B cell (primary cell): ENCODE measurements at places on chromosomes 13 and 19.
A peak's percentile ranks its signal among the peaks of the same experiment; 100 is the strongest.

GRCh38 chr13:48094404-48094780, 512 bp downstream of the MED4 start:
- H3K36me3 ChIP-seq: no peaks in the 10 kb centered on the region
- H3K4me1 ChIP-seq: peaks cover 17% of the 10 kb centered on the region
- peak overlapping the region; percentile 83 for H3K27ac ChIP-seq
- H3K27me3 ChIP-seq: no peaks in the 10 kb centered on the region
- no peak for DNase-seq

- no peak overlapping the region for H3K27ac ChIP-seq
- no peak for DNase-seq
Observed at GRCh38 chr13:41952749-41953148, 8.2 kb downstream of the VWA8 start.

- H3K27ac ChIP-seq: no peak overlapping the region
- no peaks in the 10 kb centered on the region for H3K4me1 ChIP-seq
- DNase-seq: no peak
- no peaks in the 10 kb centered on the region for H3K36me3 ChIP-seq
Observed at GRCh38 chr13:62038214-62038613, 622.6 kb upstream of the PCDH20 start.

- H3K4me3 ChIP-seq: no peak overlapping the region
- H3K4me1 ChIP-seq: no peaks in the 10 kb centered on the region
- H3K27ac ChIP-seq: no peak overlapping the region
- no peaks in the 10 kb centered on the region for H3K27me3 ChIP-seq
- no peaks in the 10 kb centered on the region for H3K36me3 ChIP-seq
Observed at GRCh38 chr19:55188625-55189024, 8.5 kb upstream of the SYT5 start.

DNA sequence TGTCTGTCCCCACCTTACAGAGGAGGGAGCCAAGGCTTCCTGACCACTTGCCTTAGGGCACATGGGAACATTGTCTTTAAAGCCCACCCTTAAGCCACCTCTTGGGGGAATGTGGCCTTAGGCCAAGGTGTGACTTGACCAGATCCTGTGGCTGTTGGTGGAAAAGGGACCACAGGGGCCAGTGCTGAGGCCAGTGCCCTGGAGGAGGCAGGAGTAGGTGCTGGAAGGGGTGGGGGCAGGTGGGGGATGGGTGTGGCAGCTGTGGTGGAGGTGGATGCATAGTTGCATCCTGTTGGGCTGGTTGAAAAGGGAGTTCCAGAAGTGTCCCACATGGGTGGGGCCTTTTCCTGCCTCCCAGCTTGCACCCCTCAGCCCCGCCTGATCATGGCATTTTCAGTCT, 44.8 kb downstream of the DNM2 start:
- peak overlapping the region; percentile 70 for H3K27ac ChIP-seq
- H3K27me3 ChIP-seq: no peaks in the 10 kb centered on the region
- H3K4me3 ChIP-seq: no peak overlapping the region
- no peaks in the 10 kb centered on the region for H3K36me3 ChIP-seq

DNA sequence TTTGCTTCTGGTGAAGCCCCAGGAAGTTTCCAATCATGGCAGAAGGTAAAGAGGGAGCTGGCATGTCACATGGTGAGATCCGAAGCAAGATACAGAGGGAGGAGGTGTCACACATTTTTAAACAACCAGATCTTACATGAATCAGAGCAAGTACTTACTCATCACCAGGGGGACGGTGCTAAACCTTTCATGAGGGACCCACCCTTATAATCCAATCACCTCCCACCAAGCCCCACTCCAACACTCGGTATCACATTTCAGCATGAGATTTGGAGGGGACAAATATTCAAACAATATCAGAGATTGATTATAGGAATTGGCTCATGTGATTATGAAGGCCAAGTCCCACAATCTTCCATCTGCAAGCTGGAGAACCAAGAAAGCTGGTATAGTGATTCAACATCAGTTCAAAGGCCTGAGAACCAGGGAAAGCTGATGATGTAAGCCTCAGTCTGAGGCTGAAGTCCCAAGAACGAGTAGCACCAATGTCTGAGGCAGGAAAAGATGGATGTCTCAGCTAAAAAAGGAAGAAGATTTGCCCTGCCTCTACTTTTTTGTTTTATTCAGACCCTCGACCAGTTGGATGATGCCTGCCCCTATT, 58.6 kb upstream of the WDFY2 start:
- no peak for DNase-seq
- H3K4me3 ChIP-seq: no peak overlapping the region
- H3K27me3 ChIP-seq: no peaks in the 10 kb centered on the region
- peaks cover 4% of the 10 kb centered on the region for H3K4me1 ChIP-seq
- no peak overlapping the region for H3K27ac ChIP-seq
- H3K36me3 ChIP-seq: no peaks in the 10 kb centered on the region

- H3K4me1 ChIP-seq: peaks cover 77% of the 10 kb centered on the region
- H3K36me3 ChIP-seq: peaks cover 88% of the 10 kb centered on the region
- no peak for DNase-seq
- H3K4me3 ChIP-seq: no peak overlapping the region
Observed at GRCh38 chr19:40804783-40805242, 5.8 kb downstream of the EGLN2 start.

DNA sequence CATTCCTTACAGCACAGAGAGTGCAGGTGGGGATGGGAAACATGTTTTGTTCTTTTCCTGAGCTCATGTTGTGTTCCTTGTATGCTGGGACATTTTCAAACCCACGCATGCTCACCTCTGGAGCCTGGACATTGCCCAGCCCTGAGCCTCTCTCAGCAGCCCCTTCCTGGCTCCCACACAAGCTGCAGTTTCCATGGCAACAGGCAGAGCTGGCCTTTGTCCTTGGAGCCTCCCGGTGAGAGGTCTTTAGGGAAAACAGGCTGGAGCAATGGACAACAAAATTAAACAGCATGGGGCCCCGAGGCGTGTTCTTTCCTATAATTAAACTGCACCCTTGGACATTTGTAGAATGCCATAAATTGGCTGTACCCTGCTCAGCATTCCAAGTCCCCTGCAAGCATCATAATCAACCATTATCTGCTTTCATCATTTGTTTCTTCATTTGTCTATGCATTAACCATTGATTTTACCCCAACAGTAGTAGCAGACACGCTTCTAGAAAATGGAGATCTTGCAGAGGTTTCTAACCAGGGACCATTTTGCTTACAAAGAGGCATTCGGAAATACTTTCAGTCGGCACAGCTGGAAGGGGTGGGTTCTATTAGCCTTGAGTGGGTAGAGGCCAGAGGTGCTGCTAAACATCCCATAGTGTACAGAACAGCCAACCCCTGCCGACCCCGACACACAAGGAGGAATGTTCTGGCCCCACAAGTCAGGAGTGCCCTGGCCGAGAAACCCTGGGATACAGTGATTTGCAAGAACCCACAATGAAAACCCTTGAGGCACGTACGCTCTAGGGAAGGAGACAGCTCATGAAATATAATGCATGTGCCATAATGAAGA, 133.4 kb upstream of the PEG3 start:
- DNase-seq: no peak
- no peaks in the 10 kb centered on the region for H3K27me3 ChIP-seq
- no peak overlapping the region for H3K4me3 ChIP-seq
- no peak overlapping the region for H3K27ac ChIP-seq
- no peaks in the 10 kb centered on the region for H3K36me3 ChIP-seq
- no peaks in the 10 kb centered on the region for H3K4me1 ChIP-seq

GRCh38 chr13:98586400-98587345, 9.8 kb upstream of the STK24 start:
- H3K36me3 ChIP-seq: no peaks in the 10 kb centered on the region
- H3K27ac ChIP-seq: no peak overlapping the region
- H3K4me3 ChIP-seq: no peak overlapping the region
- H3K4me1 ChIP-seq: no peaks in the 10 kb centered on the region
- DNase-seq: no peak

GRCh38 chr13:22629374-22629773, 551.4 kb upstream of the SGCG start:
- DNase-seq: no peak
- no peaks in the 10 kb centered on the region for H3K4me1 ChIP-seq
- no peaks in the 10 kb centered on the region for H3K36me3 ChIP-seq
- H3K27ac ChIP-seq: no peak overlapping the region

DNA sequence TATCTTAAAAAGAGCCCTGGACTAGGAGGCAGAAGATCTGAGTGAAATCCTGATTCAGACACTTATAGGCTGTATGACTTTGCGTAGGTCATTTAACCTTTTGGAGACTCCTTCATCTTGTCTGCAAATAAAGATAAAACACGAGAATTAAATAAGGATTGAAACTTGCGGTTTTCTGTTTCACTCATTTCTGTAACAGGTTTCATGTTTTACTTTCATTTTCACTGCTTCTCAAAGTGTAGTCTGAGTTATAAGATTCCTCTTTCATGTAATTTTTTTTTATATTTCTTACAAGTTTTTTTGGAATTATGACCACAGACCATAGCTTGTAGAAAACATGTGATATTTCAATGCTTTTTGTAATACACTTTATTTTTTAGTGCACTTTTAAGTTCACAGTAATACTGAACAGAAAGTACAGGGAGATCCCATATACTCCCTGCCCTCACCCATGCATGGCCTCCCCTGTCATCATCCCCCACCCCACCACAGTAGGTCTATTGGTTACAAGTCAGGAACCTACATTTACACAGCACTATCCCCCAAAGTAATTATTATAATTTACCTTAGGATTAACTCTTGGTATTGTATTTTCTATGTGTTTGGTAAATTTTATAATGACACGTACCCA, 174.6 kb downstream of the ITGBL1 start:
- H3K27ac ChIP-seq: peak overlapping the region; percentile 68
- H3K36me3 ChIP-seq: no peaks in the 10 kb centered on the region
- peaks cover 31% of the 10 kb centered on the region for H3K4me1 ChIP-seq
- H3K27me3 ChIP-seq: no peaks in the 10 kb centered on the region
- peak; percentile 49 for DNase-seq

DNA sequence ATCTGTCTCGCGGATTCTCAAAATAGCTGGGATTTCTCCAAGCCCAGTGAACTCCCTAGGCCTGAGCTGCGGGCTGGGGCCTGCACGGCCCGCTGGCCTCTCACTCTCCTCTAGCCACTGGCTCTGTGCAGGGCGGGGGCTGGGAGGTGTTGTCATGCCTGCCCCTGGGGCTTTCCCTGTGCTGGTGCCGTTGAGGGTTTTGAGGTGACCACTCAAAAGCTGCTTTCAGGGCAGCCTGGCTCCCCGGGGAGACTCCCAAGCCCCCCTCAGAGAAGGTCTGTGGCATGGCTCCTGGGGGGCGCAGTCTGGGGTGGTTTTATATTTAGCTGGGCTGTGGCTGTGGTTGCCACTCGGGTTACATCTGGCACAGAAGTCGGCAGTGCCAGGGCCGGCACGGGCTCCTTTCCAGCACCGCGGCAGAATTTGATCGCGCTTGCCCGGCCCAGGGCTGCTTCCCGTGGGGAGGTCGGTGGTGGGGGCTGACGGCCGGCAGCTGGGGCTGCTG, 10.0 kb downstream of the NDUFB7 start:
- H3K4me1 ChIP-seq: peaks cover 7% of the 10 kb centered on the region
- no peaks in the 10 kb centered on the region for H3K27me3 ChIP-seq
- no peak overlapping the region for H3K27ac ChIP-seq
- no peaks in the 10 kb centered on the region for H3K36me3 ChIP-seq

GRCh38 chr13:61149331-61149730, 266.3 kb downstream of the PCDH20 start:
- H3K27ac ChIP-seq: no peak overlapping the region
- no peaks in the 10 kb centered on the region for H3K36me3 ChIP-seq
- no peak for DNase-seq
- no peaks in the 10 kb centered on the region for H3K4me1 ChIP-seq
- no peaks in the 10 kb centered on the region for H3K27me3 ChIP-seq

DNA sequence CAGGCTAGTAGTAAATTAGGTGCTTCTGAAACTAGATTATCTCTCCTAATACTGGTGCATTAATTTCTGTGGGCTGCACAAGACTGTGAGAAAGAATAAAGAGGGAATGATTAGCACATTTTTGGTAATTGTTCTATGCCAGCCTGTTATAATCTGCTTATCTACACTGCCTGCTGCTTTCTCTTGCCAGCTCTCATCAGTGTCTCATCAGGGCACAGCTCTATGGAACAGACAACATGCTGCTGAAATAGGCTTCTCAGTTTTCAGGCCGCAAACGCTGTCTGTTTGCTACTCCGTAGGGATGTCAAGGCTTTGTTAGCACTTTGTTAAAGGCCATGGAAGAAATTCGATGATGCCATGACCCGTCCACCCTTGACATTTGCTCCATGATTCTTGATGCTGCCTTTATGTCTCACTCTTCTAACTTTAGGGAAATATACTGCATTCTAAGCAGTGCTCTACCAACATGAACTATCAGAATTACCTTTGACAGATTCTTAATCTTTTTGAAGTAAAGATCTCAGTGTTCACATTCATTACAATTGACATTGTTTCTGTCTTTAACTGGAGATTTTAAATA, 84.0 kb upstream of the PRR20A start:
- no peaks in the 10 kb centered on the region for H3K27me3 ChIP-seq
- no peak for DNase-seq
- no peaks in the 10 kb centered on the region for H3K36me3 ChIP-seq
- no peak overlapping the region for H3K4me3 ChIP-seq
- H3K27ac ChIP-seq: no peak overlapping the region

- H3K4me3 ChIP-seq: no peak overlapping the region
- H3K4me1 ChIP-seq: no peaks in the 10 kb centered on the region
- H3K27me3 ChIP-seq: no peaks in the 10 kb centered on the region
- no peak for DNase-seq
- no peaks in the 10 kb centered on the region for H3K36me3 ChIP-seq
Observed at GRCh38 chr13:36875431-36875830, 44.6 kb downstream of the SMAD9 start.

GRCh38 chr19:30739394-30739793, 367.2 kb downstream of the ZNF536 start:
- no peaks in the 10 kb centered on the region for H3K4me1 ChIP-seq
- no peak for DNase-seq
- no peaks in the 10 kb centered on the region for H3K27me3 ChIP-seq
- no peak overlapping the region for H3K4me3 ChIP-seq
- no peak overlapping the region for H3K27ac ChIP-seq
- H3K36me3 ChIP-seq: no peaks in the 10 kb centered on the region

- H3K4me3 ChIP-seq: no peak overlapping the region
- H3K27me3 ChIP-seq: no peaks in the 10 kb centered on the region
- H3K27ac ChIP-seq: no peak overlapping the region
- no peak for DNase-seq
- H3K36me3 ChIP-seq: peaks cover 10% of the 10 kb centered on the region
- peaks cover 13% of the 10 kb centered on the region for H3K4me1 ChIP-seq
Observed at GRCh38 chr19:6730153-6730804, 7.1 kb downstream of the GPR108 start.

GRCh38 chr13:60001889-60002288, 161.8 kb downstream of the DIAPH3 start:
- H3K36me3 ChIP-seq: no peaks in the 10 kb centered on the region
- H3K27me3 ChIP-seq: no peaks in the 10 kb centered on the region
- no peak overlapping the region for H3K4me3 ChIP-seq
- H3K4me1 ChIP-seq: no peaks in the 10 kb centered on the region
